Panc1 (cell line): ENCODE measurements at places on chromosomes 1 and 21. TPM values are rescaled to one million over a fixed set of nuclear protein-coding genes. Genes with fewer than 3 reads are reported as not detected.
A peak's percentile ranks its signal among the peaks of the same experiment; 100 is the strongest.

DNA sequence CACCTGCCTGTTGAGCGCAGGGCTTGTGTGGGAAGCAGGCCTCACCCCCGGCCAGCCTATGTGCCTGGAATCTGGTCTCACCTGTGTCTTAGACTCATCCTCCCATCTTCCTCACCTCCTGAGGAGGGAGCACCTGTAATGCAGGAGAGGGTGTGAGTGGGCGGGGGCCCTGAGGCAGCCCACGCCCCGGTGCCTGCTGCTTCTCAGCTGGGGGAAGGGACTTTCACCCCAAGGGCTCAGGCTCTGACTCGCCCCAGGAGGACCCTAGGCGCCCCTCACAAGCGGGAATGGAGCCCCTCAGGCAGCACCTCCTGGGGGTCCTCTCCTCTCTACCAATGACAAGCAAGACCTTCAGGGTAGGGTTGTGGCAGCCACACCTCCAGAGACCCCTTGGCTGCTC, 6.7 kb upstream of the ZNF670 start:
- H3K27me3 ChIP-seq = no peaks in the 10 kb centered on the region
- no peak overlapping the region for H3K27ac ChIP-seq
- DNase-seq = no peak
- H3K36me3 ChIP-seq = no peaks in the 10 kb centered on the region
- no peaks in the 10 kb centered on the region for H3K4me1 ChIP-seq

GRCh38 chr1:233791721-233792120, 112.8 kb upstream of the SLC35F3 start:
- H3K4me3 ChIP-seq = no peak overlapping the region
- peaks cover 3% of the 10 kb centered on the region; the same call in 1 of the 2 replicates for H3K27me3 ChIP-seq
- DNase-seq = no peak
- no peaks in the 10 kb centered on the region for H3K4me1 ChIP-seq
- no peak overlapping the region for H3K27ac ChIP-seq

PLA2G5 gene
- not detected for total RNA-seq

DNA sequence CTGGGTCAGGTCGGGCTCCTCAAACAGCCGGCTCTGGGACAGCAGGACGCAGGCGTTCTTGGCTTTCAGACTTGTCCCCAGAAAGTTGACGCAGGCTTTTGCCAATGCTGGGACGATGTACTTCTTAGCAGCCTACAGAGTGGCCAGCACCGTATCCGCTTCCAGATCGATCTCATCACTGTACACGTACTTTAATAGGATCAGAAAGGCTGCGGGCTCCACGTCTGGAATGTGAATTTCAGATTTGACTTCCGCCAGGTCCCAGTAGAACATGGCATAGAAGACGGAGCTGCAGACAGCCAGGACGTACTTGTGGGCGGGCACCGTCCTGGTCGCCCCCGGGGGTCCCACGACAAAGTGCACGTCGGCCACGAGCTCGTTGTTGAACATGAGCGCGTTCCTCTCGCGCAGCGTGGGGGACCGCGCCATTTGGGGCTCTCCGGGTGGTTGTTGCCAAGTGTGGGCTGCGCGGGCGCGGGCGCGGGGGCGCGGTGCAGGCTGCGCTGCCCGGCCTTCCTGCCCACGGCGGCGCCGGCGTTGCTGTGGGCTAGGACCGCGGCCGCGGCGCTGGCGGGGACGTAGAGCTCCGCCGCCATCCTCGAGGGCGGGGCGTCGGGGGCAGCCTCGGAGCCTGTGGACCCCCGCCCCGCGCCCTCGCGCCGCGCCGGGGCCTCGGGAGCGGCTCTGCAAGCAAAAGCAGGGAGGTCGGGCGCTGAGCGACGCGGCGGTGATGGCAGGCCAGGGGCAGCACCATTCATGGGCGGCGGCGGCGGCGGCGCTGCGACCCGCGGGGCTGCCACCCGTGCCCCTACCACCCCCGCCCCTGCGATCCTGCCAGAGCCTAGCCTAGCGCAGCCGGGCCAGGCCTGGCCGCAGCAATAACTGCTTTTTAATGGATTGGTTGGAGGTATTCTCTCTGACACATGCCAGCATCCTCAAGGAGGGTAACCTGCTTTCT, 10.6 kb downstream of the CNR2 start:
- peak overlapping the region; percentile 24 for H3K4me3 ChIP-seq
- H3K27me3 ChIP-seq = peaks cover 6% of the 10 kb centered on the region
- H3K27ac ChIP-seq = no peak overlapping the region

GRCh38 chr1:223455470-223455869, 62.3 kb downstream of the CCDC185 start:
- no peak for DNase-seq
- no peaks in the 10 kb centered on the region for H3K36me3 ChIP-seq
- H3K27me3 ChIP-seq = peaks cover 2% of the 10 kb centered on the region; the same call in 1 of the 2 replicates
- H3K4me3 ChIP-seq = no peak overlapping the region
- no peaks in the 10 kb centered on the region for H3K4me1 ChIP-seq
